ENCODE measurements at places on chromosomes 11 and 22.
A peak's percentile ranks its signal among the peaks of the same experiment; 100 is the strongest.

DNA sequence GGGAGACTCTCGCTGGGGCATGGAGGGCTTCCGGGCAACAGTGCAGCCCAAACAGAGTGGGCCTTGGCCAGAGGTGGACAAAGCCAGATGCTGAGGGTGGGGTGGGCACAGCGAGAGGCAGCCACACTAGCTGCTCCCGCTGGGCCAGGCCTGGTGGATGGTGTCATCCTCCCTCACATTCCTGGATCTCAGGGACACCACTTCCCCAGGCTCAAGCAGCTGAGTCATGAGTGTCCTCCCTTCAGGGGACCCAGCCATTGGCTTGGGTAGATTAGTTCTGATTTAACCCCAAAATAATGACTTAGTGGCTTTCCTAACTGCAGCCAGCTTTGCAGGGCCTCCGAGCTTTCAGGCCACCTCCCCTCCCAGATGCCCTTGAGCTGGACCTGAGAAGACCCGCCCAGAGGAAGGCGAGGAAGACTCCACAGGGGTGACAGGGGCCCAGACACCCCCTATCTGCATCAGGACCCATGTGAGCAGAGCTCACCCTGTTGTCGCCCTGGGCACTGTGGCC is 25.9 kb upstream of the WNT7B start:
- DNase-seq: no peak

GRCh38 chr11:116976941-116977570 is 121.2 kb downstream of the SIK3 start:
- no peak for DNase-seq

- DNase-seq: peak; percentile 7
Observed at GRCh38 chr11:45646275-45646927, 19.0 kb downstream of the CHST1 start.

- no peak for DNase-seq
Observed at GRCh38 chr11:13261591-13262061, 16.0 kb upstream of the BMAL1 start.

DNA sequence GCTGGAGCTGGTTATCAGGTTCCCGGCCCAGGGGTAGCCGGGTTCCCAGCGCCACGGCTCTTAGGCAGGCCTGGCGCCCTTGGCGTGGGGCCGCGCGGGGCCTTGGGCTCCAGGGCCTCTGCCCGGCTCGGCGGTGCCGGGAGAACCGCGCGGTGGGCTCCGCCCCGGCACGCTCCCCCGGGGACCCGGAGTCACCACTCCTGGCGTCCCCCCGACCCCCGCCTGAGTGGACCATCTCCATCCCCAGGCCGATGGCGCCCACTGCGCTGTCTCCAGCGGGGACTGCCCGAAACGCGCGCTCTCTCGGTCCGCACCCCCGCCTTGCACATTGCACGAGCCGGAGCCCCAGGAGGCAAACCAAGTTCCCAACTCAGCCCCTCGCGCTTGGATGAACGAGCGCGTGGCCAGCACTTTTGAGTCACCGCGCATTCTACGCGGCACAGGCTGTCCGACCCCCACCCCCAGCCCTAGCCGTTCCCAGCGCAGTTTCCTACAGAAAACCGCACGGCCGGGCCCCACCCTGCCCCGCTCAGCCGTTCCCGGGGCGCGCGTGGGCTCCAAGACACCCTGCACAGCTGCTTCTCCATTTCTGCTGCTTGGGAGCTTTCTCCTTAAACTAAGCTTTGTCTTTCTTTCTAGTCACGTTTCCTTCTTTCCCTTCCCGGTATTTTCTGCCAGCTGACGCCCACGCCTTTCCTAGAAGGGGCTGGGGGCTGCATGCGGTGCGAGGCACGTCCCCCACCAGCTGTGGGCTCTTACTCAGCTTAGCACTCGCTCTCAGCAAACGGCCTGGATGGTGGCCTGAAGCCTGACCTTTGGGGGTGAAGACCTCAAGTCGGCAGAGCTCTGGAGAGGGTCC is 650 bp upstream of the CHID1 start:
- DNase-seq: no peak

GRCh38 chr11:75035256-75035655 is 46.5 kb downstream of the NEU3 start:
- DNase-seq: no peak

DNA sequence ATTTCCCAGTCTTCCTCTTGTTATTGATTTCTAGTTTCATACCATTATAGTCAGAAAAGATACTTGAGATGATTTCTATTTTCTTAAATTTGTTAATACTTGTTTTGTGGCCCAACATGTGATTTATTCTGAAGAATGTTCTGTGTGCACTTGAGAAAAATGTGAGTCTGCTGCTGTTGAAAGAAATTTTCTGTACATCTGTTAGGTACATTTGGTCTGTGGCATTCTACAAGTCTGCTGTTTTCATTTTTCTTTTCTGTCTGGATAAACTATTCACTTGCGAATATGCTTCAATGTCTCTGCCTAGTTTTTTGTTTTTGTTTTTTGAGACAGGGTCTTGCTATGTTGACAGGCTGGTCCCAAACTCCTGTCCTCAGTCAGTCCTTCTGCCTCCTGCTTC is 26.4 kb upstream of the LUZP2 start:
- DNase-seq: no peak

DNA sequence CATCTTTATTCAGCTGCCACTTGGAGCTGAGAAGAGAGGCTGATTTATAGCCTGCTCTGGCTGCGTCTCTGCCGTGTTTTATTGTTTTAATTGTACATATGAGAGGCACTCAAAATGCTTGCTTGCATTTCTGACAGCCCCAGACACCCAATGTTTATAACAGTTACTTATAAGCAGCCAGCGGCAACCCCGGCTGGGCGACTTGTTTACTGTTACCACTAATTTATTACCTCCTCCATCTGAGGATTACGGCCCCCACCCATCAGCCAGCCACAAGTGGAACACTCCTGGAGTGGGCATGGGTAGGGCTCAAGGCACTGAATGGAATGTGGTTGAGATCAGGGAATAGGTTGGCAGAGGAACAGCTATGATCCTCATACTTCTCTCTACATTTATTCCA is 61.2 kb downstream of the CLPB start:
- no peak for DNase-seq

DNA sequence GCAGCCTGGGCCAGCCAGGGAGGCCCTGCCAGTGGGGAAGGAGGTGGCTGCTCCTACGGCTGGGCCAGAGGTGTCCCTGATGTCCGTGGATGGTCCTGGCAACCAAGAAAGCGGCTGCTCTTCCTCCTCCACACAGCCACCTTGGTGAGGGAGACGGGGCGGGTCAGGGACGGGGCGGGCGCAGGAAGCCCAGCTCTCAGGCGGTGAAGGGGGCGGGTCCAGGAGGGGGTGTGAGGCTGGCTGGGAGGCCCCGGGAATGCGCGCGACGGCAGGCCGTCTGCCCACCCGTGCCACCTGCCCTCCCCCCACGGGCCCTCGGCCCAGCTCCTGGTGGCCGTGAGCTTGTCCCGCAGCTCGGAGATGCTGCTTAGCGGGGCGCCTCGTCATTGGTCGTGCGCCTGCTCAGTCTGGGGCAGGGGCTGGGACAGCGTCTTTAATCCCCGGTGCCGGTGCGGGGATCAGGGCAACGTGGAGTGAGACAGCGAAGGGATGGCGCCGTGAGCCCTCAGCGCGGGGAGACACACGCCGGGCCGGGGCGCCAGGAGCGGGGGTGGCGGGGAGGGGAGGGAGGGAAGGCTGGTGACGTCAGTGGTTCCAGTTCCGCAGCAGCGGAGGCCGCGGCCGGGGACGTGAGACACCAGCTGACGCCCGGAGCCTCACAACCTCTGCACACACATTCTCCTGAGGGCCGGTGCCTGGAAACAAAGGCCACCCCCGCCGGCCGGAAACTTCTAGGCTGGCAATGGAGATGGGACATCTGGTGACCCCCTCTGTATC is 6.7 kb upstream of the BRSK2 start:
- DNase-seq: peak; percentile 83

DNA sequence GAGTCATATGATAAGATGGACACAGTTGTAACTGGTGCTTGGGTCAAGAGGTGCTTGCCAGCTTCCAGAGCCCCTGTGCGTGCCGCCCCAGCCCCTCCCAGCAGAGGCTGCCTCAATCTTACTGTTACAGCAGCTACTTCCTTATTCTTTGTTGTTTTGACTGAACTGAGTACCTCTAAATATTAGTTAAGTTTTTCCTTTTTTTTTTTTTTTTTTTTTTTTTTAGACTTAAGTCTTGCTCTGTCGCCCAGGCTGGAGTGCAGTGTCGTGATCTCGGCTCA is 8.8 kb downstream of the ZBED4 start:
- no peak for DNase-seq

- DNase-seq: no peak
Observed at GRCh38 chr22:20530368-20531153, 23.2 kb downstream of the MED15 start.

DNA sequence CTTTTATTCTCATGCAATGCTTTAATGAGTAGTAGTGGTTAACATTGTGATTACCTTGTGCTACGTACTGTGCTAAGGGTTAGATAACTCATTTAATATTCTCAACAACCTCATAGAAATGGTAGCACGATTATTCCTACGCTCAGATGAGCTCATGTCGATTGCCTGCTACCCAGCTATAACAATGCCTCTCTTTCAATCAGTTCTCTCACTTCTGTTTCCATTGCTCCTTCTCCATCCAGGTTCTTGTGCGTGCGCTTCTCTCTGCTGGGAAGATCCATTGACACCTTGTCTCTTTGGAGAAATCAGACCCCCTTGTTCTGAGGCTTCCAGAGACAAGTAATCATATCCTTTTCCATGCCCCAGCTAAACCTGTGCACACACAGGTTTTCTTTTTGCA is 120.8 kb downstream of the NECTIN1 start:
- no peak for DNase-seq

DNA sequence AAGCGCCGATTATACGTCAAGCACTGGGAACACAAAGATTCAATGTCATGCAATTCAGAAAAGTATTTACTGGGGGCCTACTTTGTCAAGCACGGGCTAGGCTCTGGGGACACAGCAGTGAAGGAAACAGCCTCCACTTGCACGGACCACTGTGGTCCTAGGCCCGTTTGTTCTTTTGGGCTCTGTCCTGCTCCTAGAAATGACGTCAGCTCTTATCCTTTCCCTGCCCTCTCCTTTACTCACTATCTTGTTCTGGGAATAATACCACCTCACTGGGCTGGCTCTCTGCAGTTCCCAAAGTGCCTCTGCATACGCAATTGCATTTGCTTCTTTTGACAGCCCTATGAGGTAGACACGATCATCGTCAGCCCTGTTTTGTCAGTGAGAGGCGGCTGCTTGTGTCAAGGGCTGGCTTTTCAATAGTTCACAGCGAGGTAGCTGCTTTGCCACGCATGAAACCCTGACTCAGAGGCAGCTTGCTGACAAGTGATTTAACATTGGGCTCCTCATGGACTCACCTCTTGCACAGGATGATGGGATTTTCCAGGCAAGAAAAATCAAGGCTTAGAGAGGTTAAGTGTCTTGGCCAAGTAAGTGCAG is 22.9 kb upstream of the IGSF22 start:
- no peak for DNase-seq

- DNase-seq: no peak
Observed at GRCh38 chr11:102577723-102578122, 47.2 kb upstream of the MMP7 start.

DNA sequence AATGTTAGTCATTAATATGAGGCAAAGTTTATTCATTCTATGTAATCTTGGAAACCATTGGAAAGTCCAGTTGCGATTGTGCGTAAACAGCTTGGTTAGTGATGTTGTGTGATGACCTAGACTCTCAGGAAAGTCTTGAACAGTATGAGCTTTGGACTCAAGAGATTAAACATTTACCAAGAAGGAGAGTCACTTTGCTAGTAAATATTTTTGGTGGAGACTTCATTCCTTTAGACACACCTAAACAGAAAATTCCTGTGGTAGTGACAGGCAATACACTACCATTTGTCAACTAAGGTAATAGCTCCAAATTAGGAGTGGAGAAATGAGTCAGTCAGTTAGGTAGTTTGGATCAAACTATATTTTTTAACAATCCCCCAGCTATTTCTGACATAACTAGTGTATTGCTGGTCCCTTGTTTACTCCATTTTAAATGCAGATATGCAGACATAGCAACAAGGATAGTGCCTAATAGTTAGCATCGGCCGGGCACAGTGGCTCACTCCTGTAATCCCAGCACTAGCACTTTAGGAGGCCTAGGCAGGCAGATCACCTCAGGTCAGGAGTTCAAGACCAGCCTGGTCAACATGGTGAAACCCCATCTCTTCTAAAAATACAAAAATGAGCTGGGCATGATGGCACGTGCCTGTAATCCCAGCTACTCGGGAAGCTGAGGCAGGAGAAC is 89.3 kb downstream of the ARHGAP42 start:
- no peak for DNase-seq

DNA sequence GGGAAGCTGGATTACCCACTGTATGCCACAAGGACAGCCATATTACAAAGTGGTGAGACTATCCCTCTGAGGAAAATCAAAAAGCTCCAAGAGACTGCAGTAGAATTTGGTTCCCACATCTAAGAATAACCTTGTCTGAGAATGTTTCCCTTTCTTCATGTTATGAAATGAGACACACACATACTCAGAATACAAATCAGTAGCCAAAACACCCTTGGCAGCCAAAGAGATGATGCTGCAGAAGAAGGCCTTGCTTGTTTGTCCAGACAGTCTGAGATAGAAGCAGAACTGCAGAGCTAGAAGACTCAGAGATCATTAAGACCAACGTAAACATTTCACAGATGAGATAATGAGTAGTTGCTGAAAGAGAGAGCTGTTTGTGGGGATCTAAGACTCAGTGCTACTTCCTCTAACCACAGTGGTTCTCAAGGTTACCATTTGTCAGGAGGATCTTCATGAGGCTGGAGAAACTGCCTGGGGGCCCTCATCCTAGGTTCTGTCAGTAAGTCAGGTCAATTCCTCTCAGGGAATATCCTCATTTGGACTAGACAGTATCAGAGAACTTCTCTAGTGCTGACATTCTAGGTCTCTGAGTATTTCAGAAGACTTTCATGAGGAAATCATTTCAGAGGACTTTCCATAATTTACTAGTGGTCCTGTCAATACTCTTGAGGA is 38.9 kb downstream of the RELT start:
- no peak for DNase-seq

- no peak for DNase-seq
Observed at GRCh38 chr11:35362521-35362980, 56.8 kb downstream of the SLC1A2 start.

- no peak for DNase-seq
Observed at GRCh38 chr11:130653838-130654636, 205.6 kb downstream of the ADAMTS15 start.

All from activated T-cell treated with anti-CD3 and anti-CD28 coated beads, Interleukin-2, amount 50 U/mL, for 1 hour (primary cell).